Stimulated activated CD4-positive, alpha-beta T cell treated with anti-CD3 and anti-CD28 coated beads, Interleukin-2, amount 100 ng/mL, for 48 hours (primary cell): ENCODE measurements at places on chromosomes 16 and 17.

DNA sequence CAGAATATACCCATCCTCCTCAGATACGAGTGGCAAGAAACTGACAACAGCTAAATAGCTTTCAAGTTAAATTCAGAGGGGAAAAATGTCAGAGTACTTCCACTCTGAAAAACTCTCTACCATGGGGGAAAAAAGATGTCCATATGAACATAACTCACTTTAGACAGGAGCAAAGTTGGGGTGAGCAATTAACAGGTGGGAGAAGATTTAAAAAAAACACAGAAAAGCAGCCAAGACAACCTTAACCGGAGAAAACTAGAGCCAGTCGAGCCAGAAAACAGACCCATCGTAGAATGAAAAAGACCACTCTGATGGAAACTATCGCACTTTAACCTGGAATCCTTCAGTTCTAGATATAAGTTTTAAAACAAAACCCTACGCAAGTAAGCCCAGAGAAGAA is 833 bp downstream of the TERF2 start:
- no peak for DNase-seq

DNA sequence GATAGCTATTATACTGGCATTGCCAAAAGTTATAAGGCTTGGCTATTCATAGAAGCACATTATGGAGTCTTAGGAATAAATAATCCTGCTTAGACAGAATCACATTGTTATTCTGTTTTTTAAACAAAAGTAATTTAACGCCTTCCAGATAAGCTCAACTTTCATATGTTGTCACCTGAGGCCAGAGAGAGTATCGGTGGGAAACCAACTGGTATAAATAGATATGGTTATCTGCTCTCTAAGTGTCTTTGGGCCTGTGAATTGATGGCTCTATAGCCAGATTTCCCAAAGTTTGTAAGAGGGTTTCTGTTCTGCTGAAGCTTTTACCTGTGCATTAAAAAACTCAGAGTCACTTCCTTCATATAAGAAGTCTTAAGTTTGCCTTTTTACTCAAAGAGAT is 1449.4 kb downstream of the CDH11 start:
- DNase-seq: no peak

- no peak for DNase-seq
Observed at GRCh38 chr16:19283637-19284036, 1.9 kb upstream of the CLEC19A start.

DNA sequence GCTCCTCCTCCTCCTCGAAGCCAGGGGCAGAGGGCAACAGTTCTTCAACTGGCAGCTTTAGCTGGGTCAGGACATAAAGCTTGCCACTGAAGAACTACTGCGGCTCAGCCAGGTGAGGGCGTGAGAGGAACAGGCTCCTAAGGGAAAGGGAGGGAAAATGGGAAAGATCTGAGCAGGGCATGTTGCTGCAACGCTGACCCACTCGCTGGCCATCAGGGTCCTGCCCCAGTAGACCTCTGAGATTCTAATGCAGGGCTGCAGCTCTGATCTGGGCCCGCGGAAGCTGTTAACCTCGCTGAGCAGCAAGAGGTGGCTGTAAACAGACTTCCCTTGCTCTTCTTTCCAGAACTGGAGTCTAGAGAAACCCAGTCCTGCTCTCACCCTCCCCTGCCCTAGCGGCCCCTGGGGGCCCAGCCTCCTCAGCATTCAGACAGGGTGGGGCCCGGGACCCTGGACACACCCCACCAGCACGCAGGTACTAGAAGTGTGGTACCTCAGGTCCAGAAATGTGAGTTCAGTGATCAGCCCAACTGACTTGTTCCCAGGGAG is 3.8 kb upstream of the TLCD2 start:
- no peak for DNase-seq

DNA sequence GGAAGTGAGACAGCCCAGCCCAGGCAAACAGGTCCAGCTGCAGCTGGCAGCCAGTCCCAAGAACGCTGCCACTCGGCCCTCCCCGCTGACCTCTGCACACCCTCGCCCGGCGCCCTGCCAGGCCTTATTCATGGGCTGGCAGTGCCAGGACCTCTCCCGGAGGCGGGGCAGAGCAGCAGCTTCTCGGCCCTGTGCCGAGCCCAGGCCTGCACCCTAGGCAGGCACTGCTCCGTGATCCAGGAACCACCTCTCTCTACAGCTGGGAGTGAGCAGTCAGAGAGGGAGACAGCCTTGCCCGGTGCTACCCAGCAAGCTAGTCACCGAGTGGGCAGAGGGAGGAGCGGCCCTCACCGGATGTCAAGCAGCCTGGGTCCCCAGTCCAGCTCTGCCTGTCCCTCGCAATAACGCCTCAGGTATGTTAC is 79.9 kb upstream of the CBX4 start:
- DNase-seq: no peak

DNA sequence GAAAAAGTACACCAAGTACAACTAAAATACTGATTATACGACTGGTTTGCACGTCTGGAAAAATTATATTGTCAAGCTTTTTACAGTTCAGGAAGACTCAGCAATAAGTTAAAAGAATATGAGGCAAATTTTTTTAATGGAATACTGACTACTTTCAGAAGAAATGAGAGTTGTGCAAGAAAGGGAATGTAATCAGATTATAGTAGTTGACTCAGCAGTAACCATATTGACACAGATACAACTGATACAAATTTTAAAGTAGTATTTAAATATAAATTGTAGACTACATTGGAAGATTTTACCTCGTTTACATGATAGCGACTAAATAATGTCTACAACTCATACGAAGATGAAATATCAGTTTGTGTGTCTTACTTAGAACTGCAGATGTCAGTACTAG is 16.7 kb downstream of the ASGR2 start:
- DNase-seq: no peak

DNA sequence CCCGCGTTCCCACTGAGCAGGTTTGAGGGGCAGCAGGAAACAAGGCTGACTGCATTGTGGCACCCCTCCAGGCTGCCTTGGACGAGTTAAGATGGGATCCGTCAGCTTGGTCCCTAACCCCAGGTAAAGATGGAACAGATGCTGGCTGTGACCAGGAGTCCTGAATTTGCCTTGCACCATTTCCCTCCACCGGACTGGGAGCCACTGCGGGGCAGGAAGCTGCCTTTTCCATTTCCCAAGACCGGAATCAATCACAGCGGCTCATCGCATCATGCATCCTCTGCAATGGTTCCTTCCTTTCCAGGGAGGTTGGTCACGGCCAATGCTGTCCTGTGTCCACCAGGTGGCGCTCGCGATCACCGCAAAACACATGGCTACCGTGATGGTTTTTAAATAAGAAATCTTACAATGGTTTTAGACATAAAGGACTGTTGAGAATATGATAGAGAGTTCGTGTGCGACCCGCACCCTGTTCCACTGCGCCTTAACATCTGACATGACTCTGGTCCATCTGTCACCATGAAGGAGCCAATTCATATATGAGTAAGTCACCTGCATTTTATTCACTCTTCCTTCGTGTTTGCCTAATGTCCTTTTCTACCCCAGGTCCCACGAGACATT is 6.8 kb upstream of the MEAK7 start:
- peak; percentile 88 for DNase-seq

- no peak for DNase-seq
Observed at GRCh38 chr17:51491416-51491815, 231.1 kb downstream of the UTP18 start.

- no peak for DNase-seq
Observed at GRCh38 chr17:69228576-69228975, at the start of gene ABCA10. TSS of gene ABCA10 (minus strand) at chr17:69228824. CDS start at chr17:69225358, 3,466 bp downstream.

GRCh38 chr16:3074860-3075522 is 9.6 kb downstream of the IL32 start:
- peak; percentile 59 for DNase-seq

GRCh38 chr16:64641343-64641742 is 480.5 kb downstream of the CDH11 start:
- DNase-seq: no peak

DNA sequence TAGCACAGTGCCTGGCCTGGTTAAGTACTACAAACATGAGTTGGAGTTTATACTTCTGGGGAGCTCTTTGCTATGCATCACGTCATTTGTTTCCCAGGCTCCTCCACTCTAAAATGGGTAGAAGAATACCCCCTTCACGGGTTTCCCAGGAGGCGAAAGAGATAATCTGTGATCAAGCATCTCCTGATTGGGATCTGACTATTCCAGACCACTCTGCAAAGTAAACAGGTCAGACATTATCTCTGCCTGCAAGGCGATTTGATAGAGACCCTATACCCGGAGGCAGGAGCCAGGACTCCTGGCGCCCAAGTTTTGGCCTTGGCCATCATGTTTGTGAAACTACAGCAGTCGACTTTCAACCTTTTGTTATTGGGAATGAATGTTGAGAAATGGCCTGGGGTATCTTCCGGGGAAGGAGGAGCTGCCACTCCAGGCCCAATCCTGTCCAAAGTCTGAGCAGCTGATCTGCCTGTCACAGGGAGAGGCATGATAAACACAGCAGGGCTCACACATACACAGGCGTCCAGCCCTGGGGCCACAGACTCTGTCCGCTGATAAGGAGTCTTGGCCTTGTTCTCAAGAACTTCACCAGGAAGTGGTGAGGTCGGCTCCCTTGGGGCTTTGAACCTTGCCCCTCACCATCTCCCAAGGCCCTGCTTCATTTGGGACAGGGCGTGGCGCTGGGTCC is 199.9 kb downstream of the MAF start:
- DNase-seq: no peak

DNA sequence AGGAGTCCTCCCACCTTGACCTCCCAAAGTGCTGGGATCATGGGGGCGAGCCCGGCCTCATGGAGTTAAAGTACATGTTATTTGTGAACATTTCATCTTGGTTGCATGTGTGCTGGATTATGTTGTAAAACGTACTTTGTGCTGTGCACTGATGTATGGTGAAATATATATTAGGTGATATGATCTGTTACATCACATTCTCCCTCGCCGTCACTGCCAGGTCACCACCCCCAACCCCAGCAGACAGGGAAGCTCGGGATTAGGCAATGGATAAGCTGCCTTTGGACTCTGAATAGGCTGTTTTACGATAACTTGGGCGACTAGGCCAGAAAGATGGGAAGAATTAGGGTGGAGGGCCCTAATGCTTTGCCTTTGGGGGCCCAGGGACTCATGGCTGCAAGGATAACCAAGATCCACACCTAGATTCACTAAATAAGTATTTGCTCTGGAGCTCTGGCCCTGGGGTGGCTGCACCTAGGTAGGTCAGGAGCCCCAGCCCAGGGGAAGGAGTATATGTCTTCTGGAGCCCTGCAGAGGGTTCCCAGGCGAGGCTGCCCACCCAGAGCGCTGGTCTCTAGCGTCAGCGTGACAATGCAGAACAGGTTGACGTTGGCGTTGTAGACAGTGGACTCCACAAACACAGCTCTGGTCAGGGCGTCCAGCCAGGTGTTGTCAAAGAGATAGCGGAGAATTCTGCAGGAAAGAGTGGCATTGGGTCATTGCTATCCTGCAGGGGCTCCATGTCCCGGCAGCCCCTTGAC is 27.1 kb upstream of the GCSH start:
- DNase-seq: no peak
